WTC11 (cell line): ENCODE measurements at places on chromosomes 3 and 15.

DNA sequence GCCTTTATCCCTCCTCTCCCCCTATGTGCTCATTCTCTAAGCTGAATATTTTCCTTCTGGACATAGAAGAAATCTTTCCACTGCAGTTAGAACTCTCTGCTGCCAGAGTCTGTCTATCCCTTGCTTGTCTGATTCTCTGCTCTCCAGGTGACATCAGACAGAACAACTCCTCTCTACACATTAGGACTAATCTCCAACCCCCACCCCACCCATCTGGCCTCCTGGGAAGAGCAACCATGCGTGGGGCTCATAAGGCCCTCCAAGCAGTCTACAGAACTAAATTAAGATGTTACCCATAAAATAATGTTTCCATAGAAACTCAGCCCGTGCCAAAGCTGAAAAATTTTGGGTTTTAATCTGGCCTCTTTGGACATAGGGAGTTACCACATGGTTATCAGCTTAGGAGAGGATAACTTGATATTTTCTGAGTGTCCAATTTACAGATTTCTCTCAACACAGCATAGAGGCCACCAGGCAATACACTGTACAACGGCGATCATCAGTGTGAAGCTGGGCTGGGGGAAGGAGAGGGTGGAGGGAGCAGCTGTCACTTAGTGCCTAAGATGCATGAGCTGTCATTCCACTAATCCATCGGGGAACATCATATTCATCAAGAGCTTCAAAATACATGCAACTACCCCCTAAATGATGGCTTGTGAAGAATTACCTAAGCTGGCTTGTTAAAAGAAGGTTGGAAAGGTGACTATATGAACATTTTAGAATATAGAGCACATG lies 199.4 kb downstream of the CLSTN2 start:
- no peak for DNase-seq

DNA sequence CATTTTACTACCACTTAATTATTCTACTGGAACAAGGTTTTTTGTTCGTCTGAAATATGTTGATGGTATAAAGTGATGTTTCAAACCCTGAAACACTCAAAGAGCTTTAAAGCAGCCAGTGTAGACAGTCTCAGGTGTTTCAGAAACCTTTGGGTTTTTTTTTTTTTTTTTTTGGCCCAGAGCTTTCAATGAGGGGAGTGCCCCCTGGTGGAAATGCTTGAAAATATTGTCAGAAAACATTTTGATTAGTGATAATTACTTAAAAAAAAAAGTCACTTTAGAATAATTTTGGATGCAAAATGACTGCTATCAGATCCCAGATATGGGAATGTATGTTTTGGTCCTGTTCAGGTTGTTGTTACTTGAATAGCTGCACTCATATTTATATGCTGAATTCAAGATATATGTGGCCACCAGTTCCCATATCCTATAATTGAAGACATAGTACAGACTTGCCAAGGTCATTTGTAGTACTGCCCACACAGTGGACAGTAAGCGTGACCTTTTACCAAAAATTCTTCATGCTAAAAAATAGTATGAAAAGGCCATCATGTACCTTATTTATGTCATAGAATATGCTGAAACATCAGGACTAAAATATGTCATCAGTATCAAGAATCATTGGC lies 35.9 kb downstream of the SATB1 start:
- no peak for DNase-seq

- DNase-seq, result no peak
These were observed 219.5 kb downstream of the SV2B start for GRCh38 chr15:91319371-91320059.

- DNase-seq, result no peak
These were observed 81.8 kb upstream of the SNRPA1 start for GRCh38 chr15:101376615-101377395.

DNA sequence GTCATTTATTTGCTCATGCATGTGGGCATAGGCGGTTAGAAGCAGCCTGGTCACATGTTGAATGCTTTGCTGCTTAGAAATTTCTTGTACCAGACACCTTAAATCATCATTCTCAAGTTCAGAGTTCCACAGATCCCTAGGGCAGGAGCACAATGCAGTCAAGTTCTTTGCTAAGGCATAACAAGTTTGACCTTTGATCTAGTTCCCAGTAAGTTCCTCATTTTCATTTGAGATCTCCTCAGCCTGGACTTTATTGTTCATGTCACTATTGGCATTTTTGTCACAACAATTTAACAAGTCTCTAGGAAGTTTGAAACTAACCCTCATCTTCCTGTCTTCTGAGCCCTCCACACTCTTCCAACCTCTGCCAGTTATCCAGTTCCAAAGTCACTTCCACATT lies 22.8 kb downstream of the HGD start:
- DNase-seq, result no peak

- DNase-seq, result no peak
These were observed 63.1 kb downstream of the B3GALNT1 start for GRCh38 chr3:161042023-161042501.

DNA sequence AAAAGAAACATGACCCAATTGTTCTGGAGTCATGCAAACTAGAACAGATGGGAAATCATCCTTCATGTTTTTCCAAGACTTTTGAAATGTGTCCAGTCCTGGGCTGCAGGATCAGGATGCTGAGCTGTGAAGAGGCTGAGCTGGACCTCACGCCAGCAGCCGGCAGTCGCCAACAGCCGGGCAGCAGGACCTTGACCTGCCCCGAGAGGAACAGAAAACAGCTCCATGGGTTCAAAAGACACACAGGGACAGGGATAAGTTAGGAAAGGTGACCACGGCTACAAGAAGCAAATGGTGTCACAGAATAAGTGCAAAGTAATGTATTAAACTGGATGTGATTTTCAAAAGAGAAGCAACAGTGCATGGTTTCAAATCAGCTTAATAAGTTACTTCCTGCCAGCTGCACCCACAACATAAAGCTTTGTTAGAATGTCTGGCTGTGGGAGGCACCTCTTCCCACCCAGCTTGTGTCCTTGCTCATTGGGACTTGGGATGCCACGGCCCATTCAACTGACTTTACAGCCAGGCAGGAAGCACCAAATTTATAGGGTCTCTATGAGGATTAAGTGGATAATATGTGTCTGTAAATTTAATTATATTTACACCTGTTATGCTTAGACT lies 266.4 kb downstream of the GABRG3 start:
- no peak for DNase-seq

GRCh38 chr3:13620281-13620680 lies 71.4 kb downstream of the FBLN2 start:
- no peak for DNase-seq

- DNase-seq, result no peak
These were observed 95.4 kb downstream of the ISL2 start for GRCh38 chr15:76431971-76432370.

DNA sequence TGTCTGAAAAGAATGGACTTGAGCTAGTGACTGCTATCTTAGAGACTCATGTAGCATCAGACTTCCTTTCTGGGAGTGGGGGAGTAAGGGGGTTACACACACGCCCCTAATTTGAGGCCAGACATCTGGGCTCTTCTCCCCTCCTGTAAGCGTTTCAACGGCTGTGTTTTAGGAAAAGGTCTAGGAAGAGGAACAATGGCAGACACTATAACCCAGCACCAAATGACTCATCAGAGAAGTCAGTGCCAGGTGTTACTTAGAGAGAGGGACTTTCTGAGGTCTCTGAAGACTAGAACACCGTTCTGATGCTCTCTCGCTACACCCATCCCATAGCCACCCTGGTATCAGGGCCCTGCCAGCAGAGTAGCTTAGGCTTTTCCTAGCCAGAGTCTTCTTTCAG lies 65.5 kb downstream of the SSUH2 start:
- DNase-seq, result no peak

DNA sequence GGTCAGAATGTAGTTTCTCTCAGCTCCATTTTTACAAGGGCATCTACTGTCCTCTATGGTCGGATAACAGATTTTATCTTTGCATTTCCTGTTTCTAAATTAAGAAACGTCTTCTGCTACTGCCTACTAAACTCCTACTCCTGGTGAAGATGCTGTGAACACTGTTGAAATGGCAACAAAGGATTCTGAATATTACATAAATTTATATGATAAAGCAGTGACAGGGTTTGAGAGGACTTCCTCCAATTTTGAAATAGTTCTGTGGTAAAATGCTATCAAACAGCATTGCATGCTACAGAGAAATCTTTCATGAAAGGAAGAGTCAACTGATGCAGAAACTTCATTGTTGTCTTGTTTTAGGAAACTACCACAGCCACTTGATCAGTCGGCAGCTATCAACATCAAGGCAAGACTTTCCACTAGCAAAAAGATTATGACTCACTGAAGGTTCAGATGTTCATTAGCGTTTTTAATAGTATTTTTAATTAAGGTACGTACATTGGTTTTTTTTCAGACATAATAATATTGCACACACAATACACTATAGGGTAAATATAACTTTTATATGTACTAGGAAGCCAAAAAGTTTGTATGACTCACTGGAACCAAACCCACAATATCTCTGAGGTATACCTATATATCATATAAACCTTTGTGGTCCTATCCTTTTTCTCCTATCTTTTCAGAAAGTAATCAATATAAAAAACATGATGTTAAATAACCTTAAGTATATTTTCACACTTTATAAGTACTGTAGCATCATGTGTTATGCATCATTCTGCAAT lies 156.1 kb downstream of the STAG1 start:
- DNase-seq, result no peak

GRCh38 chr3:102400142-102400541 lies 34.7 kb upstream of the ZPLD1 start:
- DNase-seq, result no peak

GRCh38 chr15:42121682-42122081 lies 27.3 kb upstream of the PLA2G4D start:
- no peak for DNase-seq

GRCh38 chr15:65082303-65082953 lies 5.9 kb downstream of the KBTBD13 start:
- DNase-seq, result peak; percentile 48

DNA sequence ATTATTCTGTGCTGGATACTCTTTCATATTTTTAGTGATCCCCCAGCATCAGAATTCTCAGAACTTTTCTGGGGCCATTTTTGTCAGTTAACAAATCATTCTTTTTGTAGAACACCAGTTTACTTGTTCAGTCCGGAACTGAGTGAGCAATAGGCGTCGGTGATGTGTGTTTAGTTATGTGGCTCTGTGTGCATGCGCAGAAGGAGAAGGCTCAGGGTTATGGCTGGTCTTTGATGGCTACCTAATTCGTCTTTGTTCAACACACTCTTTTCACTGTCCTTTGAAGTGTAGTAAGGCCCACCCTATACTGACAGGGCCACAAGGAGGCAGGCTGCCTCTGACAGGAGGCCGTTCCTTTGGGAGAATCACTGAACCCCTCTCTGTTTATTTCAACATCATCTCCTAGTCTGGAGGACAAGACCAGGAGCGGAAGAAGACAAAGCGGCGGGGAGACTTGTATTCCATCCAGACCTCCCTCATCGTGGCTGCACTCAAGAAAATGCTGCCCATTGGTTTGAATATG lies 158.2 kb upstream of the CHRM5 start:
- DNase-seq, result no peak

DNA sequence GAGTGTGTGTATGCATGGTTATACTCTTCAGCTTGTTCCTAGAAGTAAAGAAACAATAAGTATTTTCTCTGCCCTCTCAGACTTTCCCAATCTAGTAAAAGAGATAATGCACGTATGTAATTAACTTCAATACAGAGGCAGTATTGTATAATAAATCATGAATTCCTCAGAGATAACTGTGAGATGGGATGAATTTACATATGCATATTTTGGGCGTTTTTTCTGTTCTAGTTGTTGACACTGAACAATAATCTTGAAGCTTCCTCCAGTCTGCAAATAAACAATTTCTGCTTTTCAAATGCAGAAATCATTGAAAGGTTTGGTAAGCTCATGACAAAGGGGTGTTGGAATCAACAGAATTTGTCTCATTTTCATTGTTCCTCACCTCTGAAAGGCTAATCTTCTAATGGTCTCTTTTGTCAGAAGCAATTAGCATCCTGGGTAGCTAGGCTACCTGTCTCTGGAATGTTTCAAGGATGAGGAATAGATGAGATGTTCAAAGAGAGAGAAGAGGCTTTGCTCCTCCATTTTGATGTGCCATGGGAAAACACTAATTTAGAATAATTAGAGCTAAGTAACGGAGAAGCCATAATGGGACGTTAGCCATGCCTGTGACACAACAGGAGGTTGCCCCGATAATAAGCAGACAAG lies 43.3 kb upstream of the SIAH2 start:
- DNase-seq, result no peak

GRCh38 chr3:155342344-155342743 lies 48.9 kb upstream of the STRIT1 start:
- no peak for DNase-seq

DNA sequence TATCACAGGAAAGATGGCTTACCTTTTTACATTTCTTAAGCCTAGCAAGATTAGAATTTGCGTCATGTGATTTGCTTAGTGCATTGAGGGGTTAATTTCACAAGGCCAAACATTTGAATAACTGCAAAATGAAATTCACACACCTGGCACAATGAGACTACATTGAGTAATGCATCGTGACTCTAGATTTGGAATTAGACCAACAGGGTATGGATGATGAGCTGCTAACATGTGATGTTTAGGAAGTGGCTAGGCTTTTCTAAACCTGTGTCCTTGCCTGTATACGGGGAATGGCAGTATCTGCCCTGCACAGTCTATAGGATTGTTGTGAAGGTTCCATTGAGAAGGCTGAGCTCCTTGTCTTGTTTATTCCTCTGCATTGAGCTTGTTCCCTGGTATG lies 160.1 kb downstream of the MFSD1 start:
- DNase-seq, result no peak

DNA sequence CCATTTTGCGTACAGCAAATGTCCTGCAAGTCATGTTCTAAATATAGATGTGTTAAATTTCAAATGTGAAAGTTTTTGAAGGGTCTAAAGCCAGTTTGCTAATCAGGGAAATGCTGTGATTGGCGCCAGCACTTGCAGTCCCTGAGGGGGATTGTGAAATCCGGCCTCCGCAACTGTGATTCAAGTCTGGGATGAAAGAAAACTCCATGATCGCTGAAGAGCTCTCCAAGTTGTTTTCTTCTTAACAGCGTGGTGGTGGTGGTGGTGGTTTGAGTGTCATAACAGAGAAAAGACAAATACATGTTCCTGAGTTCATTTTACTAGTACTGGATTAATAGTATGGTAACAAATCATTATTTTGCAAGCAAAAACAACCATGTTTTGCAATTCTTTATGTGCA lies 51.8 kb downstream of the MITF start:
- no peak for DNase-seq

DNA sequence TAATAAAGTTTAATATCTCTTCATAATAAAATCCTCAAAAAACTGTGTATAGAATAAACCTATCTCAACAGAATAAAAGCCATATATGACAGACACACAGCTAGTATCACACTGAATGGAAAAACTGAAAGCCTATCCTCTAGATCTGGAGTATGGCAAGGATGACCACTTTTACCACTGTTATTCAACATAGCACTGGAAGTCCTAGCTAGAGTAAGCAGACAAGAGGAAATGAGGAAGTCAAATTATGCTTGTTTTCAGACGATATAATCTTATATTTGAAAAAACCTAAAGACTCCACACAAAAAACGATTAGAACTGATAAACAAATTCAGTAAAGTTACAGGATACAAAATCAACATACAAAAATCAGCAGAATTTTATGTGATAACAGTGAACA lies 57.4 kb upstream of the DIPK2A start:
- DNase-seq, result no peak

GRCh38 chr15:38225381-38225780 lies 27.3 kb upstream of the SPRED1 start:
- no peak for DNase-seq

- DNase-seq, result no peak
These were observed 18.4 kb downstream of the ZDHHC23 start for GRCh38 chr3:113966172-113966571.

- DNase-seq, result no peak
These were observed 104.2 kb downstream of the ITPR1 start for GRCh38 chr3:4597208-4597985.

GRCh38 chr3:57961828-57962447 lies 46.3 kb upstream of the FLNB start:
- no peak for DNase-seq
